ENCODE measurements at places on chromosomes 7 and 10.

- DNase-seq = peak; percentile 93
Measured at GRCh38 chr7:1028775-1029636, 15.3 kb upstream of the GPR146 start.

DNA sequence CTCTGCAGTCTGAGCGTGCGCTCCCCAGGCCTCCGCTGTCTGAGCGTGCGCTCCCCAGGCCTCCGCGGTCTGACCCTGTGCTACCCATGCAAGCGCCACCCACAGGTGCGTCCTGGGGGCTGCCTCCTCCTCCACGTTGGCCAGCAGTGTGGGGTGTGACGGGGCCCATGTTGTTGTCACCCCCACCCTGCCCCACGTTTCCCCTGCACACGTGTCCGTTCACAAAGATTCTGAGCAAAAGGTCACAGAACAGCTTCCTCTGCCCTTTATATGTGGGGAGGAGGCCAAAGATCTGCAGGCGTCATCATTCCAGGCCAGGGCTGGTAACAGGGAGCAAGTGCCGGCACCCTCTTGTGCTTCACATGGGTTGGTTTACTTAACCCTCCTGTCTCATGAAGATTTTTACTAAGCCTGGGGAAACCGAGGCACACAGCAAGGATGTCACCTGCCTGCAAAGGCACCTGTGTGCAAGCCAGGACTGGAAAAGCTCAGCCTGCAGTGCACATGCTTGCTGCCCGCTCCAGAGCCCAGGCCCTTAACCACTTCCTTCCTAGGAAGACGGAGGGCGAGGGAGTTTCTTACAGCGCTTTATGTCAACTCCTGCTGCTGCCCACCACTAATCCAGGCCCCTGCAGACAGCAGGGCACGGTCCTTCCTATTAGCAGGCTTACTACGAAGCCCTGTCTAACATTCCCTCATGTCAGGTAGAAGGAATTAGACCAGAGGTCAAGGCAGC lies 4.8 kb downstream of the GPR146 start:
- DNase-seq = peak; percentile 45

GRCh38 chr10:90674928-90675327 lies 182.9 kb downstream of the HTR7 start:
- no peak for DNase-seq

- DNase-seq = no peak
Measured at GRCh38 chr10:128642502-128642901, 516.3 kb upstream of the MKI67 start.

DNA sequence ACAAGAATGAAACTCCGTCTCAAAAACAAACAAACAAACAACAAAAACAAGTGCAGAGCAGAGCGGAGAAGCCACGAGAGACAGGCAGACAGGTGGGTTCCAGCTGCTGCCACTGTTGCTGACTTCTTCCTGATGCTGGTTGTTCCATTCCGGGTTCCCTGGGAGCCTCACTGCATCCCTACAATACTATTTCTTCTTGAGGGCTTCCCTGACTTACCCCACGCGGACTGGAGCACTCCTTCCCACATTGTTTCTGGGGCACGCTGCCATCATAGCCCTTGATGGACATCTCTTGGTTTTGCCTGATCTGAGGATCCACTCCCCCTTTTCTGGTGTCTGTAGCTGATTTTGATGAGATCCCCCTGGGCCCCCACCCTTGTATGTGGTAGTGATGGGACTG lies 5.6 kb upstream of the NKX1-2 start:
- DNase-seq = no peak

DNA sequence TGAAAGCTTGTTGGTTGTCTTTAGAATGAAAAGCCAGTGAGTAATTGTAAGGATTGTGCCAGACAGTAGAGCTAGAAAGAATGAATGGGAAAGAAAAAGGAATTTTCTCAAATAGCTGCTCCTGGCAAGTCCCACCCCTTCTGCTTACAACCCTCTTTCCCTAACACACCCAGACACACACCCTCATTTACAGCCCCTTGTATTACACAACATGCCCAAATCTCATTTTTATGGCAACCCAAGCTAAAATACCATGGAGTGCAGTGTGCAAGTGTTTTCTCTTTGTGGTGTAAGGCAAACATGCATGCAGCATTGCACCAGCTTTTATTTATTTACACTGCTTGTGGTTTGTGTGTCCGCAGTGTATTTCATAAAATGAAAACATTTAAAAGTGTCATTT lies 1.5 kb downstream of the PRKAR2B start:
- peak; percentile 11 for DNase-seq

GRCh38 chr10:69874449-69874848 lies 72.7 kb downstream of the COL13A1 start:
- DNase-seq = no peak

DNA sequence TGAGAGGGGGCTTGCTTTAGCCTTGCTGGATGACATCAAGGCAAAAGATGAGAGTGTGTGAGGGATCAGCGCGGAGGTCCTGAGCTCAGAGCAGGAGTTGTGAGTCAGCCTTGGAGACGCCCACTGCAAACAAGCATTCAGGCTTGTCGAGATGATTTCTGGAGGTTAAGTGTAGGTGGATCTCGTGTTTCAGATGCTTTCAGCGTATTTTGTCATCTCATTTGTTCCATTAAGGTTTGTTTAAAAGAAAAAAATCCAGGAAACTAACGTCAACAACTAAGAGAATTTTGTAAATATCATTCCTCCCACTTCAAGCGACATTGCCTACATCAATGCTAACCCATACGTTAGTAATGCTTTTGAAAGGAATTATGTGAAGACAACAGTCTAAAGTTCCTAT lies 715.4 kb upstream of the NRP1 start:
- no peak for DNase-seq

GRCh38 chr7:76358011-76358480 lies 745 bp downstream of the YWHAG start:
- DNase-seq = peak; percentile 57

DNA sequence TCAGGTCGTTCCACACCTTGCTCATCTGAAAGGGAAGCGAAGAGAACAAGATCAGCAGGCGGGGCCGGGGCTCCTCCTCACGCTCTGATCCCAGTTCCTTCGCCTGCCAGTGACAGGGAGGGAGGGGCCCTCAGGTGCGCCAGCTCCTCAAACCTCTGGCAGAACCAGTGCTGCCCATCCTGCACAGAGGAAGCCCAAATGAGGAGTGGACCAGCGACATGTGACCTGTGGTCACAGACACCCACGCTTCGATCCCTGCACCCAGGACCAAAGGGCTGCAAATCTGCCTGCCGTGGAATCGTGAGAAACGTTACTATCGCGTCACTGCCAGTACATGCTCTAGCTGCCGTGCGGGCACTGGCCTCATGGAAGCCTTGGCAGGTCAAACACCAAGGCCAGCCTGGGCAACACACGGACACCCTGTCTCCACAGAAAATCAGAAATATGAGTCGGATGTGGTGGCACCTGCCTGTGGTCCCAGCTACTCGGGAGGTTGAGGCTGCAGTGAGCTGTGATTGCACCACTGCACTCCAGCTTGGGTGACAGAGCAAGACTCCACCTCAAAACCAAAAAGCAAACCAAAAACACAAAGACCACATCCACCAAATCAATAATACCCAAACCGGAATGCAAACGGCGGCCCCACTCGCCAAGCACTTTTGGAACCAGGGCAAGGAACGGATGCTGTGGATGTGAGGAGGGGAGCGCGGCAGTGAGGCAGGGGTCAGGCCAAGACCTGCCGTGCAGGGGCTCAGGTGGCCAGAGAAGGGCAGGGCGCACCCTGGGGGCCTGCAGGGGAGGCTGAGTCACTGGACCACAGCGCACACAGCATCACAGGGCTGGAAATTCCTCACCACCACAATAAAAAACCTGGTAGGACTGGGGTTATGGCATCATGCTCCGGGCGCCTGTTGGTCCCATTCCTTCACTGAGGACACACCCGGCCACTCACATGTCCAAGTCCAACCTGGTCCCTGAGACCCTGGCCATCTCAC lies 13.4 kb downstream of the NUDT1 start:
- DNase-seq = no peak

DNA sequence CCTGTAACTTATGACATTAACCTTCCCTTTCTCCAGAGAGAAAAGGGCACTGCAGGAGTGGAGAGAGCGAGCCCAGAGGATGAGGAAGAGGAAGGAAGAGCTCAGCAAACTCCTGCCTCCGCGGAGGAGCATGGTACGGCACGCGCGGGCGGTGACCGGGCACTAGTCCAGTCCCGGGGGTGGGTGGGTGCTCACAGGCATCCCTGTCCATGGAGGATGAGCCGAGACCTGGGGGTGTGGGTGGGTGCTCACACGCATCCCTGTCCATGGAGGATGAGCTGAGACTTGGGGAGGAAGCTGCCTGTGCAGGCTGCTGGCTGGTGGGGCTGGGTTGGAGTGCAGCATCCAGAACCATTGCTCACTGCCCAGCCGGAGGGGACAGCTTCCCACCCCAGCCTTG lies 23.8 kb downstream of the LRRC27 start:
- no peak for DNase-seq

DNA sequence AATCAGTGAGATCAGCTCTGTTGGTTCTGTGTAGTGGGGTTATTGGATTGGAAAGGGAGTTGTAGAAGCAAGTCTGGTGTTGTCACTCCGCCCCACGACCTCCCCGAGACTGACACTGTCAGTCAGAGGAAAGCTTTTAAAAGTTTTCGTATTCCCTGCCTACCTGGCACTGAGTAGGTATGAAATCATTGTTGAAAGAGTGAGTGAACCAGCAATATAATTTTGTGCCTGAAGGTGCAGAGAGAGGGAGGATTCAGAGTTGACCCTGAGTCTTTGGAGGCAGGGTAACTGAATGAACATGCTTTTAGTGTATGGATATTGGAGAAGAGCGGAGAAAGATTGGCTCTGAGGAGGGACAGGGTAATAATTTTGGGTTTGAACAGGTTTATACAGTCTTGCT lies 27.3 kb downstream of the CCNY start:
- no peak for DNase-seq

DNA sequence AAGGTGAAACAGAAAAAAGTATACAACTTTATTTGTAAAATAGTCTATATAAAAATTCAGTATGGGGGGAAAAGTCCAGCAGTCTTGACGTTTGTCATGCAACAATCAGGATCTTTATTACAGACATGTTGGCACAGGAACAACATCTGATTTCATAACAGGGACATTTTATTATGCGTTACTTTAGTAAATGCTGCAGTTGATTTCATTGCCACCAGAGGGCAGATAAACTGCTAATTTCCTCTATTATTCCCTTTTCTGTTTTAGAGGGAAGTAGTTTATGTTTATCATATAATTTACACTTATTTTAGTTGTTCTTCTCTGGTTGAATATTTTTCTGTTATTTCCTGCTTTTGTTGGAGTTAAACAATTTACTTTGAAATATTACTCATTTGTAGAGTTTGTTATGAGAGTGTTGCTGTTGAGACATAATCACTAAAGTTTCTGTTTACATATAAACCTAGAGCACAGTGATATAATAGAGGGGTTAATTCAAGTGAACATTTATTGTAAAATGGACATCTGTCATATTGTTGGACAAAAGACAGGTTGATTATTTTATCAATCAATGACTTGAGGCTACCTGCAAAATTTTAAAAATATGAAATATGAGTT lies 3.3 kb downstream of the PLXDC2 start:
- DNase-seq = peak; percentile 72

DNA sequence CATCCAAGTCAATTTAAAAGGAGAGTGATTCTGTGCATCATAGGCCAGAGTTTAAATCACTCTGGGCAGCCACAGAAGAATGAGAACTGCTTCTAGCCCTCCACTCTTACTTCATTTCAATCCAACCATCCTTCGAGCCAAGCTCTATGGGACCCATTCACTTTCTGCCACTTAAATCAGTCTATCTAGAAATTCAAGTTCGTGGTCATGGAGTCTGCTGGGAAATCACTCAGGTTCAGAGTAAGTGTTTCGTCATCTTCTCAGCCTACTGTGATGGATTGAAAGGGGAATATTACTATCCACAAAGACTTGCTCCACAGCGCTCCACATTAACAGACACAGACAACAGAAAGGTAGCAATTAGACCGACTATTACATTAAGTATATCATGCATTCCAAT lies 4.6 kb downstream of the DCLRE1C start:
- DNase-seq = peak; percentile 47

DNA sequence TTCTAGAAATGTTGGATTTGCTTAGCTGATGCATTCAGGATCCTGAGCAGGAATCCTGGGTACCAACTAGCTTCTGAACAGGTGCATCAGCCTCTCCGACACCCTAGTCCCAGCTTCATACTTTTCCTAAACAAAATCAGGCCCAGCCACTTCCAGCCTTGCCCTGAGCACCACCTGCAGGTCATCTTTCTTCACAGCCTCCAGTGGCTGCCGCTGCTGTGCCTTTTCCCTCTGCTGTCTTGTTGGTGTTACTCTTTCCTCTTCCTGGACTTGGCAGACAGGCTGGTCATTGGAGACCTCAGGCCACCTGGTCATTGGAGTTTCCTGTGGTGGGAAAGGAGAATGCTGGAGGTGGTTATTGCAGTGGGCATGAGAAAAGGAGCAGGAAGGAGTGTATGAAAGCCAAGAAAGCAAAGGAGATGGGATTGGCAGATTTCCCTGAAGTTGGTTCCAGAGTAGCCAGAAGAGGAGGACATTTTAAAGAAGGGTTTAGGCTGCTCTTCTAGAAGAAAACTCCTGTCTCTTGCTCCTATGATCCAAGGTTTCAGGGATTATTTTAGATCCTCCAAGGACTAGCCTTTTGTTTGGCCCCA lies 48.2 kb upstream of the NFKB2 start:
- peak; percentile 8 for DNase-seq

GRCh38 chr10:102608487-102608886 lies 35.8 kb upstream of the TRIM8 start:
- DNase-seq = no peak

- no peak for DNase-seq
Measured at GRCh38 chr10:97882142-97883091, 32.8 kb downstream of the GOLGA7B start.

DNA sequence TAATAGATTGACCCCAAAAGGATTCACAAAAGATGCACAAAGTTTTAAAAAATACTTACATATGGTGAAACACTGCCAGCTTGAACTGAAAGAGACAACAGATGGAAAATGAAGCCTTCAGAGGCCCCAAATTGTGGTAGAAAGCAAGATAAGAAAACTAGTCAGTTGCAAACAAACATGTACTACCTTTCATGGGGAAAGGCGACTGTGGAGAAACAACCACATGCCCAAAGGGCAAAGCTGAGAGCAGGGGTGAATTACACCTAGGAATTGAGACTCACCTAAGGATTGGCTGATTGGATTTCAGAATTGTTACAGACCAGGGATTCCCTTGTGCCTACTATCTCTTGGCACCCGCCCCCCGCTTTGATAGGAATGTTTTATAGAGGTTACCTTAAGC lies 13.1 kb downstream of the EPC1 start:
- DNase-seq = no peak

GRCh38 chr7:70177166-70177565 lies 578.9 kb downstream of the AUTS2 start:
- no peak for DNase-seq

GRCh38 chr7:55100544-55101327 lies 81.9 kb downstream of the EGFR start:
- no peak for DNase-seq

- DNase-seq = peak; percentile 65
Measured at GRCh38 chr7:100053215-100053614, 3.6 kb downstream of the ZSCAN21 start.

All from MV-4-11 (cell line).